ENCODE measurements at places on chromosomes 13 and 19. TPM values are rescaled to one million over a fixed set of nuclear protein-coding genes. Genes with fewer than 3 reads are reported as not detected.

ZNF563 gene
- total RNA-seq: 7.3 TPM

FBXO17 gene
- total RNA-seq: not detected

KLK6 gene
- not detected for total RNA-seq

NOVA2 gene
- not detected for total RNA-seq

VAV1 gene
- 104 TPM for total RNA-seq

PEAK3 gene
- 0.90 TPM for total RNA-seq

IRGC gene
- not detected for total RNA-seq

ZNF541 gene
- not detected for total RNA-seq

SPRED3 gene
- total RNA-seq: 1.2 TPM

LSR gene
- 46.5 TPM for total RNA-seq

KCNK6 gene
- 3.7 TPM for total RNA-seq

C19orf81 gene
- total RNA-seq: not detected

TTYH1 gene
- not detected for total RNA-seq

ERCC5 gene
- total RNA-seq: 100 TPM

CGB3 gene
- total RNA-seq: not detected

OR10H4 gene
- total RNA-seq: not detected

ICAM5 gene
- total RNA-seq: 0.54 TPM

TUBA3C gene
- not detected for total RNA-seq

ZNF155 gene
- total RNA-seq: 8.4 TPM

ZIM2 gene
- total RNA-seq: not detected

MYO16 gene
- total RNA-seq: not detected

CEACAM3 gene
- total RNA-seq: not detected

SLC46A3 gene
- 13.1 TPM for total RNA-seq

CNFN gene
- 4.1 TPM for total RNA-seq

OR1M1 gene
- total RNA-seq: not detected

HMG20B gene
- 60.7 TPM for total RNA-seq

NXNL1 gene
- not detected for total RNA-seq

CYP2F1 gene
- total RNA-seq: not detected

SCEL gene
- not detected for total RNA-seq

COMP gene
- total RNA-seq: not detected

C19orf85 gene
- not detected for total RNA-seq

CRB3 gene
- 3.6 TPM for total RNA-seq

FLT3LG gene
- total RNA-seq: 27.8 TPM

LRRC8E gene
- not detected for total RNA-seq

KLK10 gene
- not detected for total RNA-seq

IZUMO1 gene
- not detected for total RNA-seq
